ENCODE measurements at places on chromosomes 3 and 15.
A peak's percentile ranks its signal among the peaks of the same experiment; 100 is the strongest.

GRCh38 chr3:31676556-31676955 is 143.8 kb downstream of the STT3B start:
- no peak for DNase-seq

- peak; percentile 59 for DNase-seq
Measured at GRCh38 chr3:14125193-14126016, 553 bp downstream of the TMEM43 start.

- DNase-seq, result no peak
Measured at GRCh38 chr3:134620476-134621115, 30.2 kb downstream of the KY start.

GRCh38 chr3:54877730-54878129 is 50.1 kb downstream of the LRTM1 start:
- no peak for DNase-seq

GRCh38 chr3:171441381-171441780 is 18.8 kb downstream of the TNIK start:
- DNase-seq, result no peak

DNA sequence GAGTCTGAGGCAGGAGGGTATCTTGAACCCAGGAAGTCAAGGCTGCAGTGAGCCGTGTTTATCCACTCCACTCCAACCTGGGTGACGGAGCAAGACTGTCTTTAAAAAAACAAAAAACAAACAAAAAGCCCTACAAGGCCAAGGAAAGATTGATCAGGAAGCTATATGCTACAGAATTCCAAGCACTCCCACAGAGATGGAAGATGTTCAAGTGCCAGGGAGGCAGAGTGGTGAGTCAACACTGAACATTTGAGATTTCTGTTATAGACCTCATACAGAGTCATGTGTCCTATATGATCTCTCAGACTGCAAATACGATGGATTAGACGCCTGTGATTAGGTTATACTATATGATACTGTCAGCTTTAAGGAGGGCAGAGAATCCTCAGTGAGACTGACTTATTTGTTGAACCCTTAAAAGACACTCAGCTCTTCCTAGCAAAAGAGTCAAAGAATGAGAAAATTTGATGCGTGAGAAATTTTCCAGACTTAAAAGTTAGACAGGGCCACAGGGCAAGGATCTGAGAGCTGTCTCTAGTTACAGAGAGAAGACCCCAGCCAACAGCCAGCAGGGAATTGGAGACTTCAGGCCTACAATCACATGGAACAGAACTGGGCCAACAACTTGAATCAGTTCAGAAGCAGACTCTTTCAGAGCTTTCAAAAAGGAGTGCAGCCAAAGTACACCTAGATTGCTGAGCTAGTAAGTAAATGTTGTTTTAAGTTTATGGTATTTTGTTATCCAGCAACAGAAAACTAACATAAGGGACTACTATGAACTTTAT is 107.6 kb downstream of the PIK3CB start:
- DNase-seq, result no peak

GRCh38 chr15:79816571-79816970 is 80.2 kb downstream of the MTHFS start:
- no peak for DNase-seq

GRCh38 chr3:141789281-141789680 is 26.1 kb downstream of the GRK7 start:
- DNase-seq, result no peak

DNA sequence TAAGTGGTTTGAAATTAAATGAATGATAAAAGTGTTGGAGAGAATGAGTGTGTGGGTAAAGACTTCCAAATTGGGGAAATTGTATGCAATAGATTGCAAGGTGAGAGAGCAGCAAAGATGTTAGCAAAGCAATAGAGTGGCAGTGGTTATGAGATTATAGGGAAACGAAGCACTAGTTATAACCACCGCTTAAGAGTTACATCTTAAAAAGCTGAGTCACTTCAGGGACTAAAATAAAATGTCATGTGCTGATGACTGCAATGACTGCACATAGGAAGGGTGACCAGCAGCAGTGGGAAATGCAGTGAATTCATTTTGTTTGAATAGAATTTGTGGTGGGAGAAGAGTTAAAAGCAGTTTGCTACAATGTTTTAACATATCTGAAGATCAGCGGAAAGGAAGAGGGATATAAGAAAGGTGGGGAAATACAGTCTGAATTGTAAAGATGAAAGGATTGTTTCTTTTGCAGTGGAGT is 127.3 kb downstream of the RAP2B start:
- DNase-seq, result no peak

- DNase-seq, result no peak
Measured at GRCh38 chr15:68566377-68566954, 12.3 kb upstream of the CORO2B start.

DNA sequence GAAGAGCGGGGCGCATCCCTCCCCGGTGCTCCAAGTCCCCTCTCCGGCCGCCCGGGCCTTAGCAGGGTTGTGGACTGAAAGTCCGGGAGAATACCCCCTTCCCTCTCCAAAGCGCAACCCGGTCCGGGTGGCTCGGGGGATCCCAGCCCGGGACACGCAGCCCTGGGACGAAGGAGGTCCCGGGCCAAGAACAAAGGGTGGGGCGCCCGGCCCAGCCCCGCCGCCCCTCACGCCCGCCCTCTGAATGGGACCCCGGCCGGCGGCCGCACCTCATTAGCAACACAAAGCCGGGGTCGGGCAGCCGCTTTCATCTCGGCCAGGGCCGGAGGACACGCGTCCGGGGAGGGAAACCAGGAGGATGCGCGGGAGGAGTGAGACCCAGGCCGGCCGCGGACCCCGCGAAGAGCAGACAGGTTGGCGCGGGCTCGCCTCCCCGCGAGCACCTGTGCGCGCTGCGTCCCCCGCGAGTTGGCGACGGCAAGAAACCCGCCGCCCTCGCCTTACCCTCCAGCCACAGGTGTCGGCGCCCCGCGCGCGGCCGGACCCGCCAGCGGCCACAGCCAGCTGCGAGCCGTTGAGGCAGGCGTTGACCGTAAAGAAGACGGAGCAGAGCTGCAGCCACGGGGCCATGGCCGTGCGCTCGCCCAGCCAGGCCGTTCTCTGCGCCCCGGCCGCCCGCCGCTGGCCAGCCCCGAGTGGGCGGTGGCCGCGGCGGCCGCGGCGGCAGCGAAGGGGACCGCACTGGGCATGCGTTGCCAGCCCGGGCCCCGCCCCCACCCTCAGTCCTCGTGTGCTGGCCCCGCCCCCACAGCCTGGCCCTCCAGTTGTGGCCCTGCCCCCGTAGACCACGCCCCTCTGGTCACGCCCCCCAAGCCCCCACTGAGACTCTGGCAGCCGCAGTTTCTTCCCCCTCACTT is at the start of gene IL17RD:
Gene IL17RD (minus strand): TSS at position 697 of the 917 bp plus-strand sequence. CDS start 67 bp downstream, at position 630.
- DNase-seq, result peak; percentile 58

DNA sequence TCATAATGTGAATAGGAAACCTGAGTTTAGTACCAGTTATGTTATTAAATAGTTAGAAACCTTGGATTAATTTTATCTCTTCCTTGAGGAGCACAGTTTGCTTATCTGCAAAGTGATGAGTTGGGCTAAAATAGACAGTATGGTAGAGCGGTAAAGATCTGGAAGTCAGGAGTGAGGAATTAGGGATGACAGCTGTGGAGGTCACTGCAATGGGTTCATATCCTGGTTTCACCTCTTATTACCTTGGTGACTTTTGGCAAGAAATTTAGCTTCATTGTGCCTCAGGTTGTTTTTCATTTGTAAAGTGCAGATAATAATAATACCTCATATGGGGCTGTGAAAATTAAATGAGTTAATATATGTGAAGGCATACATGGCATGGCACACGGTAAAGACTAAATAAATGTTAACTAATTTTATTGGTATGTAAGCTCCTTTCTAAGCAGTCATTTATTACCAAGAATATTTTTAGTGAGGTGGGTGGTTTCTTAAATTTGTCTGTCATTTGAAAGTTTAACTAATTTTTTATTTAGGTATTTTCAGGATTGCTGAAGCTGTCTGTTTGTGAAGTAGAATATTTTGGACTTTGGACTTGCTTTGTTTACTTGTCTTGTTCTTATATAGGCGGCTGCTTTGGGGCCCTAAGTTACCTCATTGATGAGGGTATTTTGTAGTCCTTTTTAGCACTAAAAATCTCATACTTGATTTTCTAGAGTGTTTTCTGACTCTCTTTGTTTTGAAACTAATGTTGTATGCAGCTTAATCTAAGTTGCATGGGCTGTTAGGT is 41.8 kb downstream of the SLMAP start:
- DNase-seq, result no peak

DNA sequence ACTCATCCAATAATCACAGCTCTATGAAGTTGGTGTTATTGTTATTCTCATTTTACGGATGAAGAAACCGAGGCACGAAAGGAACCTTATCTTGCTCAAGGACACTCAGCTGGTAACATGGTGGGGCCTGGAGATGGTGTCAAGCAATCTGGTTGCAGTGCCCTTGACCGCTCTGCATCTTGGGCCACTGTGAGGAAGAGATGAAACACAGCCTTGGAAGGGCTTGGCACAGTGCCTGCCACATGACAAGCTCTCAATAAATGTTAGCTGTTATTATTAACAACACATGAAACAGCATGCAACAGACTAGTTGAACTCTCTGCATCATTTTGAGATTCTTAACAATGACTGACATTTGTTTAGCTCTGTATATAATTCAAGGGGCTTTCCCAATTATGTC is 10.1 kb upstream of the ITGA11 start:
- no peak for DNase-seq

GRCh38 chr3:194475138-194475932 is 11.5 kb downstream of the ATP13A3 start:
- DNase-seq, result no peak

DNA sequence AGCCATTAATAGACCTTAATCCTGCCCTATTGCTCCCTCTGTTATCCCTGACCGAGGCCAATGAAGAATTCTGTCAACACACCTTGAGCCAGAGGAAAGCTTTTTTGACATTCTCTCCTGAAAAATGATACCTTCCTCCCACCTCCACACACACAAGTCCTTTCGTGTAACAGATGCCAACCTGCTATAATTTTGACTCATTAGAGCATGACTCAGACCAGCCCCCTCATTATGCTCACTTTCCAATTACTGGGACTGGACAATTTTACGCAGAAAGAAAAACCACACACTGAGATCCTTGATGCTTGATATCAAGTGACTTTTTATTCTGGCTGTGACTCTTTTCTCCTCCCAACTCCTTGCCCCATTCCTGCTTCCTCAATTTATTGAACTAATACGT is 50.9 kb downstream of the LSAMP start:
- no peak for DNase-seq

DNA sequence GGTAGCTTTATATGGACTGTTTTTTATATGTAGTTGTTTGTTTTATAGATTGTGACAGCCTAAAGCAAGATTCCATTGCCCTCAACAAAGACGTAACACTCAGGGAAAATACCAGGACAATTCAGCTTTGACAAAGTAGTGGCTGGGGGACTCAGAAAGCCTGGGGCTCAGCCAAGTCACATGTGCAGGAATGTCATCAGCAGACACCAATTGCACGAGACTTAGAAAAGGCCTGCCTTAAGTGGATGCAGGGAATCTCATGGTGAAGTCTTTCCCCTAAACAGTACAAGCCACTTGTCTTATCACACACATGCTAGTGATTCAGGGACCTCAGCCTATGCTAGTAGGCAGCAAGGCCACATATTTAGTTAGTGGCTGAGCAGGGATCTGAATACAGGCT is 381.8 kb upstream of the THBS1 start:
- DNase-seq, result no peak

DNA sequence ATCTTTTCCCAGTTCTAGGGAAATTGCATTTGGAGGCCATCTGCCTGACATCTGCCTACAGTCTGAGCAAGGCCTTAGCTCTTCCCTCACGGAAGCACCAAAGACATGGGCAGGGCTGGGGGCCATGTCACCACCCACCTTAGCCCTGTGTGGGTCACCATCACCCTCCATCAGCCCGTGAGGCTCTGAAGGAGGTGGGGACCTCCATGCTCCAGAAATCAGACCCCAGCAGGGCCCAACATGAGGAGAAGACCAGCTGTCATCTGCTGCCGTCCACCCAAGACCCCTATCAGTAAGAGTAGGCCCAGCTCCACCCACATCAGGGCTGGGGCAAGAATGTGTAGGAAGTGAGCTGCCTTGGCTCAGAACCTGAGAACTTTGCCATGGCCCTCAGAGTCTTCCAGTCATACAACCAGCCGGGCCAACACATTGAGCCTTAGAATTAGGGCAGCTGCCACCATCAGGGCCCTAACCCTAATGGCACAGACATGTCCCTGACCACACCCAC is 1.9 kb downstream of the TMIE start:
- DNase-seq, result no peak

GRCh38 chr3:78605178-78605577 is 1162.6 kb downstream of the ROBO1 start:
- no peak for DNase-seq

GRCh38 chr3:45647148-45647619 is 42.0 kb upstream of the SACM1L start:
- DNase-seq, result no peak

DNA sequence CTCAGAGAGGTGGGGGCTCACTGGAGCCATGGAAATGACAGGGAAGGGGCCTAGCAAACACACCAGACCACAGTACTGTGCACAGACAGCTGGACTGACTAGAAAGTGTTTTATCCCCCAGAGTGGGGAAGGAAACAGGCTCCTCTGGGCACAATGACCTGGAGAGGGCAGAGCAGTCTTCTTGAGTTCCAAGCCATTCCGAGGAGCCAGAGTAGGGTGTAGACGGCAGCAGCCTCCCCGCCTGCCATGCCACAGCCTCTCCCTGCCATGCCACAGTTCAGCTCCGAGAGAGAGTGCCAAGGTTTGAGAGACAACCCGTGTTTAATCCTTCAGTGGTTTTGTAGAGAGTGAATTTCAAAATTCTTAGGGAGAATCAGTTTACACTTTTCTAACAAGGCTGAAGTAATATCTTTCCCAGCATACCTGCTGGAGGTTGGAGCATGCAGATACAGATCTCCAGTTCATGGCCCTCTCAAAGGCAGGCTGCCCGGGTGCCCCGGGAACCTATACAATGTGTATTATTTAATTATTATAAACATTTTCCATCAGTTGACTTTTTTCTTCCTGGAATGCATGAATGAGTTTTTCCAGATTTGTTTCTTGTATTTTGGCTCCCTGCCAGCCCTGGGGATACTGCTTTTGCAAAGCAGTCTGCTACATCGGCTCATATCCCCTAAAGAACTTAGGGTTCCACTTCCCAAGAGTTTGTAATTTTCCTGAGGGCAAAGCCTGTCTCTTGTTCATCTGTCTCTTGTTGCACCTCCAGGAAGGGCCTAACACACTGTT is 3.2 kb downstream of the PODXL2 start:
- no peak for DNase-seq

- no peak for DNase-seq
Measured at GRCh38 chr3:180980611-180981010, 8.9 kb downstream of the DNAJC19 start.

DNA sequence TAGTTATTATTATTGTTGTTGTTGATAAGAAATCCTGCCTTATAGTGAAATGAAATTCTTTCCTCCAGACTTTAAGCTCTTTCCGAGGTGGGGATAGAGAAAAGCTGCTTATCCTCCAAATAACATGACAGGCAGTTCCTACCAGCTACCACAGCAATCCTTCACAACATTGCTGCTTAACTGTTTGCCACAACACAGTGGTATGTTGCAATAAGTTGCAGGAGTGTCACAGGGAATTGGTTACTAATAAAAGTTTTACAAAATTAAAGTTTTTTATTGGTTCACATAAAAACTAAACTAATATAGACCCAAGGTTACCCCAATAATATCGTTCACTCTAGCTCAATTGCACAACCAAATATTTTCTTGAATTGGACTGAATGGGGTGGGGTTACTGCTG is 57.4 kb upstream of the ICE2 start:
- no peak for DNase-seq

GRCh38 chr3:189898559-189899153 is 222.0 kb downstream of the P3H2 start:
- no peak for DNase-seq
